Kidney tubule cell (primary cell): ENCODE measurements at places on chromosomes 3 and 15.

- DNase-seq = peak; percentile 97
Observed at GRCh38 chr3:149473357-149474249, 894 bp upstream of the TM4SF4 start.

GRCh38 chr15:83854950-83855707, 201.2 kb downstream of the ADAMTSL3 start:
- DNase-seq = no peak

- peak; percentile 41 for DNase-seq
Observed at GRCh38 chr3:113698956-113699355, 2.5 kb upstream of the USF3 start.

- DNase-seq = peak; percentile 42
Observed at GRCh38 chr15:89822026-89822425, 7.4 kb upstream of the ANPEP start.
